ENCODE measurements at places on chromosomes 2 and 18.

DNA sequence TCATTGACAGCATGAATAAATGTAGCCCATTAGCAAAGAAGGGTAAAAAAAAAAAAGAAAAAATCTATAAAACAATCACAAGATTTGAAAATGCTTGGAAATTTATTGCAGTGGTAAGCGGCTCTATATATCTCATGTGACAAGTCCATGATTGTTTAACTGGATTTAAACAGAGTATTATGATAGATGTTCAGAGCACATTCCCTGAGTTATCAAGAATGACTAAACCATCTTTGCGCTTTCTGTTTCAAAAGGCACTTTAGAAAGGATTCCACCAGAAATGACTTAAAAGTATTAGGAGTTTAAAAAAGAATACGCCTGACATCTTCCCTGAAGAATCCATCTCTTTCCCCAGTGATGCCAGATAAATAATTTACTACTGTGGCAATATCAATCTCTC is 409.5 kb upstream of the UBE2E3 start:
- no peak for DNase-seq

- no peak for DNase-seq
These were observed 44.1 kb upstream of the ORC2 start for GRCh38 chr2:201007584-201007998.

GRCh38 chr18:5449858-5450509 is 93.8 kb downstream of the EPB41L3 start:
- no peak for DNase-seq

DNA sequence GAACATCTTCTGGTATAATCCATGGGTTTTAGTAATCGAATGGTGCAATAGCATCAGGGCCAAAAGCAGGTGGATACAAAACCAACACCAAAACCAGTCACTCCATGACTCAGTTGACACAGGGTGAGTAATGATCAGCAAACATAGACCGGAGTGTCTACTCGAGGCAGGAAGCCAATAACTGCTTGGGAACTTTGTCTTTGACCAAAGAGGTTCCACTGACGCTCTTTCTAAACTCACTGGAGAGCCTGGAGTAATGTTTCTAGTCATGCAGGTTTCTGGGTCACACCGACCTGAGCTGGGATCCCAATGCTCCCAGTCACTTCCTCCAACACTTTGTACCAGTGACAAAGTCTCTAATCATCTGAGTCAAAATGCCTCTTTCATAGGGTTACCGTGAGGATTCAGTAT is 30.9 kb downstream of the MREG start:
- DNase-seq, result no peak

DNA sequence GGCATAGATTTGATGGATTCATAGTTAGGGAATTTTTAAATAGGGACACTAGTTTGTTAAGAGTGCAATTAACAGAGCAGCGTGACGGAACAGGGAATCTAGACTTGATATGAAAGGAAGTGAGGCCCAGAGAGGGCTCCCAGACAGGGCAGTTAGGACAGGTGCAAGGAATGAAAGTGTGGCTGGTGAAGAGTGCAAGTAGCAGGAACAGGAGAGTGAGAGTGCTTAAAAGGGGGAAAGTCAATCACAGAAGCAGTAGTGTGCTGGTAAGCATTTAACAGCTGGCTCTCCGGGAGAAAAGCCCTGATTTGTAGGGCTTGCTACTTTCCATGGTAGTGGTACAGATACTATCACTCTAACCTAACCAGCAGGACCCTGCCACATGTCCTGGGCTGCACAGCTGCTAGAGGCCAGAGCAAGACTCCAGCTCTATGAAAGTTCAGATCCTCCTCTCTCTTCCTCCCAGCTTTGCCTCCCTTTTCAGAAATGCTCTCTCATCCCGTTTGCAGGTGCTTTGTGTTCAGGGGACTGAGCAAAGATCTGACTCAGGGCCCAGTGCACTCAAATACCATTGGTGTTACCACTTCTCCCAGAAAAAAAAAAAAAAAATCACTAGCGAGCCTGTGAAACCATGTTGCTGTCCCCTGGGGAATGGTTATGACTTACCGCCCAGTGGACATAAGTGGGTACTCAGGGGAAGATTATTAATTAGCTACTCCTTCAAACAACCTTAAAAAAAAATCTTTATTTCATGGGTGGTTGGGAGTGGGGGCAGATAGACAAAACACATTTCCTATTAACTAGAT is 18.1 kb upstream of the GCFC2 start:
- DNase-seq, result no peak

GRCh38 chr2:110743600-110743999 is 11.2 kb downstream of the ACOXL start:
- DNase-seq, result no peak

DNA sequence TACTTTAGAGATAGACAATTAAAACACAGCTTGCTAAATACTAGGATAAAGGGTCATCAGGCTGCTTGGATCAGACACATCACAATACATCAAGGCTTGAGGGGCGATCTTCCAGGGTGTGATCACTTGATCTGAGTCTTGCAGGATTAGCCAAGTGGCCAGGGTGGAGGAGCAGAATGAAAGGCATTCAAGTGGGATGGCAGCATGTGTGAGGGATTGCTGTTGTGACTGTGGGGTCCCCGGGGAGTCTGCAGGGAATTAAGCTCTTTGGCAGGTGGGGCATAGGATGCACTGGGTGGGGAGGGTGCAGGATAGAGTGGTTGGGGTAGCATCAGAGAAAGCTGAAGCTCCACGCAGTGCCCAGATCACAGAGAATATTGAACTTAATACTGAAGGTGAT is 58.0 kb upstream of the TMEM163 start:
- no peak for DNase-seq

DNA sequence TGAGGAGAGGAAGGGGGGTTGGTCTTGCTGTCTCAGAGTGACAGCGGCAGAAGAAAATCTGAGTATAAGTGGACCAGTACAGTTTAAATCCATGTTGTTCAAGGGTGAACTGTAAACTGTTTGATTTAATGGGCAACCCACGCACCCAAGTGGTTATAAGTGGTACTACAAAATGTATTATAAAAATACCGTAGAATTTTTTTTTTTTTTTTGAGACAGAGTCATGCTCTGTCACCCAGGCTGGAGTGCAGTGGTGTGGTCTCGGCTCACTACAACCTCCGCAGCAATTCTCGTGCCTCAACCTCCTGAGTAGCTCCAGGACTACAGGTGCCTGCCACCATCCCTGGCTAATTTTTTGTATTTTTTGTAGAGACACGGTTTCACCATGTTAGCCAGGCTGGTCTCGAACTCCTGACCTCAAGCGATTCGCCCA is 2.1 kb upstream of the CHCHD5 start:
- DNase-seq, result no peak

DNA sequence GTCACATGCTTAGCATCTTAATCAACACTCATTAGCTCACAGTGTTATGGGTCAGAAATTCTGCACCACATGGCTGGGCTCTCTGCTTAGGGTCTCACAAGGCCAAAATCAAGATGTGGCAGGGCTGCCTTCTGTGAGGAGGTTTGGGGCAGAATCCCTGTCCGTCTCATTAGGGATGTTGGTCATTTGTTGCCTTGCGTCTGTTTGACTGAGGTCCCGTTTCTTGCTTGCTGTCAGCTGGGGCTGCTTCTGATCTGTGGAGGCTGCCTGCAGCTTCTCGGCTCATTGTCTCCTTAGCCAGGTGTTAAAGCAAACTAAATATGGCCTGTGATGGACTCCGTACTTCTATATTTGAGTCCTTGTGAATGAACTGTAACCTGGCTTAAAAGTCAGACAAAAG is 146.5 kb downstream of the NDUFA10 start:
- no peak for DNase-seq

GRCh38 chr2:22929998-22930397 is 455.0 kb upstream of the KLHL29 start:
- no peak for DNase-seq

DNA sequence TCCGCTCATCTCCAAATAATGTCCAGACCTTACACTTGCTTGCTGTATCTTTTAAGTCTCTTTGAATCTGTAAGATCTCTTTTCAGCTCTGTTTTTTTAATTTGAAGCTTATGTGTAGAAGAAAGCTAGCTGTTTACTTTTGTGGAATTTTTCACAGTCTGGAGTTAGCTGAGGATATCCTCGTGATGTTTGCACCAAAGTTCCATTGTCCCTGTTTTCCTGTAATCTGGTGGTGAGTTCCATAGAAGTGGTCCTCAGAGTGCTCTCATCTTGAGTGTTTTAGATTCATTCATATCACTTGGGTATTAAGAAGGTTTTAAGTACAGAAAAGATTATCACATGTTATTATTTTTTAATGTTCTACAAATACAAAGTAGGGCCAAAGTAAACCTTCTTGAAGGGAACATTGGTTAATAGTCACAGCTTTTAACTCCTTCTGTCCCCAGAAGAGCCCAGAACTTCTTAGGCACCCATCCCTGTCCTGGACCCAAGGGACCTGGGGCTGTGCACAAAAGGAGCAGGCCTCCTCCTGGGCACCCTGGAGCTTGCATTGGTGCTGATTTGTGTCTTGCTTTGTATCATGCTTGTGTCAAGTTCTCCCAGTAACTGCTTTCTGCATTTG is 15.0 kb downstream of the MLPH start:
- DNase-seq, result no peak

- no peak for DNase-seq
These were observed 186.0 kb downstream of the ZNF385B start for GRCh38 chr2:179675435-179675834.

DNA sequence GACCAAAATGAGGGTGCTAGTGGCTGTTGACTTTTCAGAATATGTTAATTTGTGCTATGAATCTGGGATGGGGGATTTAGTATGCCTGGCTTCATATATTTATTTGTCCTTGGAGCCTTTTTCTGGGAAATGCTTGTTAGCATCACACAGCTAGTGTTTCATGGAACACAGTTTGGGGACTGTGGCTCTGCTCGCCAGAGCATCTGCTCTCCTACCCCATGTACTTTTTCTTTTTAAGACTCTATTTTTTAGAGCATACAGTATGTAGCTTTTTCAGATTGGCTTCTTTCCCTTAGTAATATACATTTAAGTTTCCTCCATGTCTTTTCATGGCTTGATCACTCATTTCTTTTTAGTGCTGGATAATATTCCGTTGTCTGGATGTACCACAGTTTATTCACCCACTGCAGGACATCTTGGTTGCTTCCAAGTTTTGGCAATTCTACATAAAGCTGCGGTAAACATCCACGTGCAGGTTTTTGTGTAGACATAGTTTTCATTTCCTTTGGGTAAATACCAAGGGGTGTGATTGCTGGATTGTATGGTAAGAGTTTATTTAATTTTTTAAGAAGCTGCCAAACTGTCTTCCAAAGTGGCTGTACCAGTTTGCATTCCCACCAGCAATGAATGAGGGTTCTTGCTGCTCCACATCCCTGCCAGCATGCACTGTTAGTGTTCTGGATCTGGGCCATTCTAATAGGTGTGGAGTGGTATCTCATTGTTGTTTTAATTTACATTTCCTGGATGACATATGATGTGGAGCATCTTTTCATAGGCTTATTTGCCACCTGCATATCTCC is 44.1 kb downstream of the EFR3B start:
- no peak for DNase-seq

DNA sequence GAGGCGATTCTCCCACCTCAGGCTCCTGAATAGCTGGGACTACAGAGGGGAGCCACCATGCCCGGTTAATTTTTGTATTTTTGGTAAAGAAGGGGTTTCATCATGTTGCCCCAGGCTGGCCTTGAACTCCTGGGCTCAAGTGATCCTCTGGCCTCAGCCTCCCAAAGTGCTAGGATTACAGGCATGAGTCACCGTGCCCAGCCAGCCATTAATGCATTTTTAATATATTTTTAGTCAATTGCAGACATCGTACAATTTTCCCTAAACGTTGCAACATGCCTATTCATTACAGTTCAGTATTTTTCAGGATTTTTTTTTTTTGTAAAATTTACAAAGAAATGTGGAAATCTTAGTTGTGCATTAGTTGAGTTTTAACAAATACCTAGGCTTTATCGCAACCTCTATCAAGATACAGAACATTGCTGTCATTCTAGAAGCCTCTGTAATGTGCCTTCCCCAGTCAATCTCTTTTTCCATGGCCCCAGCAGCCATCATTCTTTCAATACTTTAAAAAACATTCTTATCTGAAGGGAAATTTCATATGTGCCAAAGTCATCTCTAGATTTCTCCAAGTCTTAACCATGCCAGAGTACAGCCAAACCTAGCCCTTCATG is 14.7 kb downstream of the NABP1 start:
- no peak for DNase-seq

DNA sequence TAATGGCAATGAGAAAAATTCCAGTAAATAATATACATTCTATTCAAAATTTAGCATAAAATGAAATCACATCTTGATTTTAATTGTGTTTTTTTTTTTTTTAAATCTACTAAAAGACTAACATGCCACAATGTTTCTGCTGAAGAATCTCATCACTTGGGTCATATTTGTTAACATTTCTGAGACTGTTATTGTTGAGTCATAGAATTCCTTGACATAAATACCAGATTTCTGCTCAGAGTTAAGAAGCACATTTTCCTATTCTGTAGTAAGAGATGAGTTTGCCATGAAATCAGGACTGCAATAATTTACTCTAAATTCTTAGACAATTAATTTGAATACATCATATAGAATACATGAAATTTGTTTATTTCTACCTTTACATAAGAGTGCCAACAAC is 154.9 kb upstream of the KYNU start:
- DNase-seq, result no peak

- no peak for DNase-seq
These were observed 269.4 kb upstream of the LRATD1 start for GRCh38 chr2:14363137-14363536.

DNA sequence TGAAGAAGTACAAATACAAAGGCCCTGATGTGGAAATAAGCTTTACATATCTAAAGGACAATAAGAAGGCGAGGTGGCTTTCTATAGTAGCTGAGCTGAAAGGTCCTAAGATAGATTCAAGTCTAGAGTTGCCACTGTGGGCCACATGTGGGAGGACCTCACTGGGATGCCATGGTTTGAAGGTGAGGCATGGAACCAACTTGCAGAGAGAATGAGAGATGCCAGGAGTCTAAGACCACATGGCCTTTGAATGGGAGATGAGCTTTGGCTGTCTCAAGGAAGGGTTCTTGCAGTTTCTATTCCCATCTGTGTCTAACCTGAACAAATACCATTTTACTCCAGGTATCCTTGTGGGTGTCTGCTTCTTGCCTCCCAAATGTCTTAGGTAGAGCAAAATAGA is 53.6 kb downstream of the HNMT start:
- no peak for DNase-seq

DNA sequence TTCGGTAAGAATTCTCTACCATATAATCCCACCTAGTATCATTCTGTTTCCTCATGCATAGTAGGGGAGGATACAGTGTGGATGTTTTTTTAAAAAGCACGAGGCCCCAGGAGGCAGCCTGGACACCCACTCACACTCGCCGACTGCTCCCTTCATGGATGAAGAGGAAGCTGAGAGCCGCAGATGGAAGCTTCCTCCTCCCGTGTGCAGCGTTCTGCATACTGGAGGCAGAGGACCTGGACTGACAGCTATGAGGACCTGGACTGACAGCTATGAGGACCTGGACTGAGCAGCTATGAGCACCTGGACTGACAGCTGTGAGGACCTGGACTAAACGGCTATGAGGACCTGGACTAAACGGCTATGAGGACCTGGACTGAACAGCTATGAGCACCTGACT is 234.4 kb downstream of the NDUFA10 start:
- no peak for DNase-seq

GRCh38 chr18:48785091-48785614 is 165.6 kb downstream of the SMAD7 start:
- DNase-seq, result no peak

Measured in substantia nigra (tissue), 51 donors.